AG04449 (cell line): ENCODE measurements at places on chromosomes 12 and 14.

GRCh38 chr14:30906752-30907658, 32.6 kb downstream of the COCH start:
- DNase-seq: no peak

DNA sequence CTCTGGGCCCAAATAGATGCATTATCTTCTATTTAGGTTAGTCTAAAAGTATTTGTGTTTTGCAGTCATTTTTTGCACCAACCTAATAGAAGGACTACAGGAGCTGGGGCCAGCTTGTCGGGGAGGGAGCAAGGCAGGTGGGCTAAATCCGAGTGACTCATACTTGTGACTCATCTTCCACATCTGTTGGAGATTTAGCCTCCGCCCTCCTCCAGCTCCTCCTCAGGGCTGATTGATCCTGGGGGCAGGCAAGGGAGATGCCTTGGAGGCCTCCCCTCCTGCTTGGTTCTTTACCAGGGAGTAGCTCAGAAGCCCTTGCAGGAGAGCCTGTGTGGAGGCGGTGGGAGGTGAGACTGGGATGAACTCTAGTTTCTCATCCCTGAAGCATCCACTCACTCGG, 27.9 kb downstream of the RHOF start:
- no peak for DNase-seq

- no peak for DNase-seq
Observed at GRCh38 chr12:2333491-2334195, 280.9 kb downstream of the CACNA1C start.

DNA sequence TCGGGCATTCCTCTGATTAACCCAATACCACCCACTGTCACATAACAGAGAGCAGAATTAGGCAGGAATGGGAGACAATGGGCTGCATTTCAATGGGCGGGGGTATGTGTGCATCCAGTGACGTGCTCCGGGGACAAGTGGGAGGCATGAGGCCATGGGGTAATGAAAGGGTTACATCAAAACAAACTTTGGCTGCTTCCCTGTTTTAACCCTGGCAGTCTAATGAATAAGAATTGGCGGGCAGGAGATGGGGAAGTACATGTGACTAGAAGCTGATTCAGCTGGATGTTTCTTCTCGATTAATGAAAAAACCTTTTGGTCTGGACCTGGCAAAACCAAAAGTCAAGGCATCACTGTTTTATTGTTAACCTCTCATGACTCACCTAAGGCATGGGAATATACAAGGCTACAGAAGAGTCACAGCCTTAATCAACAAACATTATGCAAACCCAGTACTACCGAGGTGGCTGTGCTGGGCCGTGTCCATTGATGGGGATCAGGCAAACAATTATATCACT, 44.2 kb downstream of the SOCS2 start:
- DNase-seq: no peak

DNA sequence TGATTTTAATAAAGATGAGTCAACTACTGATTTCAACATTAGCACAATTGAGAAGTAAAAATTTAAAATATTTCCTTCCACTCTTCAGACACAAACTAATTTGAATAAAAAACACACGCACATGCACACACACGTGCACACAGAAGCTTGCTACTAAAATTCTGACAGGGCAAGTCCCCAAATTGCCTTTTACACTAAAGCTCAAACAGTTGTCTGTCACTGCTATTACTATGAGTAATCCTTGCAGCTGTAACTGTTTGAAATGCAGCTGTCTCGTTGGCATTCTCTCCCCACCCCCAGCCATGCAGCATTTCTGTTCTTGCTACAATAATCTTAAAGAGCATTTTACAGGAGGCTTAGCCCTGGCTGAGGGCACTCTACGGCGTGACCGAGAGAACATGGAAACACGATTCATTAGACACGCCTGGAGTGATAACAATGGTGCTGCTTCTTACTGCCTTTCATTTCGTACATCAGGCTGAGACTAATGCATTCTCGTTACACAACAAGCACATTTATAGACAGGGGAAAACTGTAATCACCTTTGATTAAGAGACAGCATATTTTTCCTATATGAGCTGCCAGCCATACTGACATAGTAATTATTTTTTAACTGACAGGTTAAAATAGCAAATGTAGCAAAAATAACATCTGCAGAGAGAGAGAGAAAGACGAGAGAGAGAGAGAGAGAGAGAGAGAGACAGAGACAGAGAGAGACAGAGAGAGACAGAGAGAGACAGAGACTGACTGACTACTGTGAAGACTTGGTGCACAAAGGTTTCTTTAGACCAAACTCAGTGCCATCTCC, 153.8 kb downstream of the MED13L start:
- no peak for DNase-seq

- no peak for DNase-seq
Observed at GRCh38 chr12:53700567-53700966, 24.7 kb upstream of the ATP5MC2 start.

GRCh38 chr12:27133022-27133590, 50.7 kb upstream of the C12orf71 start:
- DNase-seq: no peak

- DNase-seq: no peak
Observed at GRCh38 chr12:5014269-5014668, 29.4 kb upstream of the KCNA5 start.
